GOT3 (cell line): ENCODE measurements at places on chromosomes 7 and 10.

DNA sequence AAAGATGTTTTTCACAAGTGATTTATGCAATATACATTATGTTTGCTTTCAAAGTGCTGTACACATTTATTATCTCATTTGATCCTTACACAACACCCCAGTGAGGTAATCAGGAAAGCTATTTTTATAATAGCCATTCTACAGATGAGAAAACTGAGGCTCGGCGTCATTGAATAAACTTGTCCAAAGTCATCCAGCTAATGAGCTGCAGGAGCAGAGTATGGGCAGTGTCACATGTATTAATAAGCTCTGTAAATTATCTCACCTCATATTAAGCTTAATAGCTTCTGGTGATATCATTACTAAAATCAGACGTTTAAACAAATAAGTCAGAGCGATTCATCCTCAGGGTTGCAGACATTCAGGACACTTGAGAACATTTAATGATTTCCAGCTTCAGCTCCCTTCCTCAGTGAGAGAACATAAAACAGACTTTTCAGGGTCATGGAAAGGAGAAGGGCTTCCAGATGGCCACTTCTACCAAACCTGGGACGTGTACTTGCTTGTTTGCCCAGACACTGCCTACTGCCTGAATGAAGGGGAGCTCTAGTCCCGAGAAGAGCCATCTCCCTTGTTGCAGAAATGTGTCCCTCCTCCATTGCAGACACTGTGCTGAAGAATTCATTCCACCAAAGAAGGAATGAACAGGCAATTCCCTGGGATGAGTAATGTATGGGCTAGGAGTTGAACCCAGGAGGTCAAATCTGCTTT lies 20.5 kb upstream of the FZD1 start:
- no peak for DNase-seq

- no peak for DNase-seq
Measured at GRCh38 chr7:137682596-137682995, 164.2 kb downstream of the DGKI start.

DNA sequence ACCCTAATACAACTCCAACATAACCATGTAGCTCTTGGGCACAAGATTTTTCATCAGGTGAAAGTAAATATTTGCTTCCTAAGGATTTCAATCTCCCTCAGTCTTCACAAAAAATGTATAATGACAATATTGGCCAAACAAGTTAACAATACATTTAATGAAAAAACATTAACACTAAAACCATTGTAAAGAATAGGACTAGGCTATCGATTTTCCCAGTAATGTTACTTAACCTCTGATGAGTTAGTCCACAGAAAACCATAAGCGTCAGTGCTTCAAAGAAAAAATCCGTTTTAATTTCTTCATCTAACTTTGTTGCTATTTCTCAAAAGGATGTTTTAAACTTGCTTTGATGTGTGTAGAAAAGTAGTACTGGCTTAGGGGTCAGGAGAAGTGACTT lies 1.2 kb downstream of the ZNF33B start:
- no peak for DNase-seq

GRCh38 chr7:16129431-16130110 lies 291.8 kb downstream of the CRPPA start:
- no peak for DNase-seq

- no peak for DNase-seq
Measured at GRCh38 chr10:44013981-44014380, 365.3 kb upstream of the ZNF32 start.

DNA sequence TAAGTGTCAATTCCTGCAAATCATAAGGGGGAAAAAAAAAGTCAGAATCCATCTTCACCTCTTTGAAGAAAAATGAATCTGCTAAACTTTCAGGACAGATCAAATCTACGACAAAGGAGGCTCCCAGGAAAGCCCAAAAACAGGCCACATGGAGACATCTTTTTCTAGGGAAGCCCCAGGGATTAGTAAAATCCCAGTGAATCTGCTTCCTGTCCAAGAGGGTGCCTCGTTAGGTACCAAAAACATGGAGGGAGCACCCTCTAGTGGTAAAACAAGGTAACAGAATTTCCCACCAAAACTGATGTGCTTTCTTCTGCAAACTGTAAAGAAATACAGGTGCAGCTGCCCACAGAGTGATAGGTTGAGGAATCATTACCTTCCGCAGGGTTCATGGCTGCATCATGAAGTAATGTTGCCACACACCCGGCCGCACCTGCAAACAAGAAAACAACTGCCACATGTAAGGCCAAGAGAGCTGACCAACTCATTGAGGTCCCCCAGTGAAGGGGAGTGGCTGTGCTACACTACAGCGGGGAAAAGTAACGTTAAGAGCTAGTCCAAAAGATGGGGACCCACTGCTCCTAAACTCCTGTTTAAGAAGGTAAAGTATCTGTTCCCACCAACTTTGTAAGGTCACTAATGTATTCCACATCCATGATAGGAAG lies 7.9 kb downstream of the SLC25A28 start:
- no peak for DNase-seq

DNA sequence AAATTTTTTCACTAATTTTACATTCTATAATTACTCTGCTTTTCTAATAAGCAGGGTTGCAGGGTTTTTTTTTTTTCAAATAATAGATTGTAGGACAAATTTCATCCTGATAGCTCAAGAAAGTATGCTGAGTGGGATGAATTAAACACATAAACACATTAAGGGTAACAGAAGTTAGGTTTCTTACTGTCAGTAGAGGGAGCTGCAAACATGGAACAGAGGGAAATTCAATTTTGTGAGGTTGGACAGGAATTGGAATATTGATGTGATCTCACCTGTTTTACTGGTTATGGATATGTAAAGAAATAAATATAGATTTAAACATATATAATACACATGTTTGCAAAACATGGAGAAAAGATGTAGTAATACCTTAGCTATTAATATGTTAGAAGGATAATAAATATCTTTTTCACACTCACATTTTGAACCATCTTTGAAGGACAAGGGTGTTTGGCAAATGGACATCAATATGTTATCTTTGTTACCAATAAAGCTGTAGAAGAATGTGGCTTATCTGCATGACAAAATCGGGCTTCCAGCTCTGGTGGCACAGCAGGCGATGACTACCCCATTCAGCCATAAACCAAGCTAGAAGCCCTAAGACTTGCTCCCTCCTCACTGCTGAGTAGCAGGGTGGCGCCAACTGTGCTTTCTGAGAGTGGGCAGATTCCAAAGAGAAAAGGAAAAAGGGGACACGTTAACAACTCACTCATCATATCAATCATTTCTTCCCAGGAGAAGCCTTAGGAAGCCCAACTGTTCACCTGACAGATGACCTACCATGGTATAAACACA lies 1257.4 kb downstream of the GATA3 start:
- DNase-seq = no peak

- no peak for DNase-seq
Measured at GRCh38 chr7:142364551-142364950, 106.7 kb upstream of the PRSS58 start.

DNA sequence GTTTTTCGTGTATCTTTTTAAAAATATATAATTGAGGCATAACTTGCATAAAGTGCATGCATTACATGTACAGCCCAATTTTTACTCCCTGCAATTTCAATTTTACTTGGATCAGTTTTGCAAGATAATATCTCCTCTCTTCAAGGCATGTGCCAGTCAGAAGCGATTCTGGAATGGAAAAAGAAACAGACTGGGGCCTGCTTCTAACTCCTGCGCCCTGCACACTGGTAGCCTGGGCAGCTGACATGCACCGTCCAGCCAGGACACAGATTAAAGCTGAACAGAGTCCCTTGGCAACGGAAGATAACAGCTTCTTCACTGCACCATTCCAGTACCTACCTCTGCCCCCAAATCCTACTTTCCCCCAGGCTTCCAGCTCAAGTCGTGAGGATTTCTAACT lies 182.1 kb downstream of the FAM107B start:
- no peak for DNase-seq

DNA sequence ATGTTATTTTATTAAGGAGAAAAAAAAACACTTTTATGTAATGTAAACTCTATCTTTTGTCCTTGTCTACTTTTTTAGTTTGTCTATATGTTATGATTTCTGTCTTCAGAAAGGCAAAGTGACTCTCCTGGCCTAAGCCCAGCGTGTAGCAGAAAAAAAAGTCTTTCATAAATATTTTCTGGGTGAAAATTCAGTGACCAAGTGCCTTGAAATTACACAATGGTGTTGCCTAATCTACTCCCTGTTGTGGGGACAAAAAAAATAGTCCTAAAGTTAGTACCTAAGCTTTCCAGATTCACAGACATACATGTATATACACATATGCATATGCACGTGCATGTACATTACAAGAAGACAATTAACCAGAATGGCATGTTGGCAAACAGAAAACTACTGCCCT lies 1257.8 kb upstream of the SORCS1 start:
- DNase-seq = no peak

- DNase-seq = no peak
Measured at GRCh38 chr7:92246360-92247101, 757 bp downstream of the ANKIB1 start.

- peak; percentile 26 for DNase-seq
Measured at GRCh38 chr7:42876182-42877068, 35.4 kb downstream of the C7orf25 start.

DNA sequence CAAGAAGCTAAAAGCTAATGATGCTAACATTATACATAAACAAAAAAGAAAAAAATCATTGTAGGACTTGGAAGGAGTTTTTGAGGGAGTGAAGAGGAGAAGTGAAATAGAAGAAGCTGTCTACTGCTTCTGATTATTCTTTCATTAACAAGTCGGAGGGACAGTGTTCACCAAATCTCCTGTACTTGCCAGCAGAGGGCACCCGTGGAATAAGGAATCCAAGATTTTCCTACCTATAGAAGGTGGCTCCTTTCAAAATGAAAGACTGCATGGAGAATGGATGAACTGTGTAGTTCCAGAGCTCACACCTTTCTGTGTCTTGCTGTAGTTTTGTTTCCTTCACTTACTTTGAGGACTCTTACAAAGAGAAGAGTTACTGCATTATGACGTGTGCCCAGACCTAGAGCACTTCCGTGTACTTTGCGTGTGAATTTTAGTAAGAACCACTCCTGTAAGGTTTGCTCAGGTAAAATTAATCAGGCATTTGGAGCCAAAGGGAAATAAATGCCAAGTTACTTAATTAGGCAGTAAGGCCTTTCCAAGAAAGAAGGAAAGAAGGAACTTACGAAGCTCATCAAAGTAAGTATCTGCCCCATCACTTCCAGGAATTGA lies 145.1 kb downstream of the SEMA3D start:
- DNase-seq = no peak

DNA sequence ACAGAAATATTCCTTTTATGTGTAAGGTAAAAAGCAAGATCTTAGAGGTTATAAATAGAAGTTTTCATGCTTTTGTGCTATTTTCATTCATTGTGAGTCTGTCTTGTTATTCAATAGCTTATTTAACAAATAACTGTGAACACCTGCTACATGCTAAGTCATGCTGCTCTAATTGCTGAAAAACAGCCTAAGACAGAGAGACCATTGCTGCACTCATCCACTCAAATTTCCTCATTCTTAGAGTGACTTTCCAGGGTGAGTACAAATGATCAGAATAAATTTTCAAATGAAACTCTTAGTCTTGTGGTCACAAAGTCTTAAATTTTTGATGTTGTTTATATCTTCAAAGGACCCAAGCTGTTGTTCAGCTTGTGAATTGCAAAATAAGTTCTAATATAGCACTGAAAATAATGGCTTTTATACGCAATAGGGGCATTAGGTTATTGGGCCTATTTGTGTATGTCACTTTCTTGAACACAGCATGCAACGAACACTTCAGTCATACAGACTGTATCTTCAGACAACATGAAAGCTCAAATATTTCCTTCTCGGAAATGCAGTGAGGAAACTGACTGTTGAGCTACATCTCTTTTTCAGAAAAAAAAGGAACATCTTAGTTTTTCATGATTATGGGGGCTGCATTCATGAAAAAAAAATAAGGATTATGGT lies 247.9 kb upstream of the PCDH15 start:
- no peak for DNase-seq

DNA sequence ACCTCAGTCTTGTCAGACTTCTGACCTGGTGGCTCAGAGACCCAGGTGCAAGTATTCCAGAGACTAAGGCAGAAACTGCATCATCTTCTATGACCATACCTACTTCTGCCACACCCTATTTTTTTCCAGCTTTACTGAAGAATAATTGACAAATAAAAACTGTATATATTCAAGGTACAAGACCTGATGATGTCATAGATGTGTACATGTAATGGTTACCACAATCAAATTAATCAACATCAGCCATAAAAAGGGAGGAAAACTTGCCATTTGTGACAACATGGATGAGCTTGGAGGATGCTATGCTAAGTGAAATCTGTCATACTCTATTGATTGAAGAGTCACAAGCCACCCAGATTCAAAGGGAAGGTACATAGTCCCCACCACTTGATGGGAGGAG lies 815.6 kb downstream of the SORCS1 start:
- no peak for DNase-seq

- DNase-seq = no peak
Measured at GRCh38 chr10:14123139-14123538, 207.6 kb downstream of the FRMD4A start.

DNA sequence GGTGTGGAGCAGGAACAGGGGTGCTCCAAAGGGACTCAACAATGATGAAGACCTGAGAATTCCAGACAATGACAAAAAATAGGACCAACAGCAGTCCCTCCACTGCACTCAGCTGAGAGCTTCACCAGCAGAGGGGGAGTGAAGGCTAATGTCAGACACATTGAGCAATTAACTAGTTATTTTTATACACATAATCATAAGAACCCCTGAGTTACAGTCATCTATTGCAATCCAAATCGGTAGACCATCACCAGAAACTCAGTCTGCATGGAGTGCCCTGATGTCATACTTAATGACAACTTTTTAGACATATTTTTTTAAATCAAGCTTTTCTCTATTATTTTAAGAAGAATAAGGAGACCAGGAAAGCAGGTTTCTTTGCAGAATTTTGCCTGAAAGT lies 30.6 kb upstream of the IKZF1 start:
- no peak for DNase-seq

- DNase-seq = no peak
Measured at GRCh38 chr10:123287594-123288247, 133.5 kb downstream of the BUB3 start.

GRCh38 chr10:48554246-48554645 lies 50.6 kb downstream of the ARHGAP22 start:
- DNase-seq = no peak

DNA sequence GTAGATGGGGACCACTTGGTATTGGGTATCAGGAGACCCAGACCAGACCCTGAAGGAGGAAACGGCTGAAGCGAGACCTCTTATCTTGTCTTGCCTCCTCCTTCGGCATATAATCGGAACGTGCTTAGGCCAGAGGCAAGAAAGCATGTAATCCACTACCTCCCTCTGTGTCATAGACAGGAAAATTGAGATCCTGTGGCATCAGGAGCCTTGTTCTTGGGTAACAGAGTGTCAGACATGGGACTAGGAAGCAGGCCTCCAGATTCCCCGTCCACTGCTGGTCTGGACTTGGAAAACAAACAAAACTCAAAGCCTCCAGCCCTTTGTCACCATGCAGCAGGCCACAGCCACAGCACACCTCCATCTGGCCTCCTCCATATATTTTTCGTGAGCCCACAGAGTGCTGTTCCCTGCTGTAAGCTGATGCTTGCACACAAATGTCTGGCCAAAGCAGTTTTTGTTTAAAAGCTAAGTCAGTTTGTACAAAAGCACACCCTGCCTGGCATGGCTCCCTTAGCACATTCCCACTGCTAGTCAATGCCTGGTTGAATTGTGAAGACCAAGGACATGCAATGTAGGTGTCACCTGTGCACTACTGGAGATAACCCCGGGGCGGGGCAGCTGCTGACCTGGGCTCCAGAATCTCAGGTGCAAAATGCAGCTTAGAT lies 510.9 kb downstream of the RPS24 start:
- no peak for DNase-seq
